Cortex of kidney (tissue), 1 donor: ENCODE measurements at places on chromosomes 6 and 20.

DNA sequence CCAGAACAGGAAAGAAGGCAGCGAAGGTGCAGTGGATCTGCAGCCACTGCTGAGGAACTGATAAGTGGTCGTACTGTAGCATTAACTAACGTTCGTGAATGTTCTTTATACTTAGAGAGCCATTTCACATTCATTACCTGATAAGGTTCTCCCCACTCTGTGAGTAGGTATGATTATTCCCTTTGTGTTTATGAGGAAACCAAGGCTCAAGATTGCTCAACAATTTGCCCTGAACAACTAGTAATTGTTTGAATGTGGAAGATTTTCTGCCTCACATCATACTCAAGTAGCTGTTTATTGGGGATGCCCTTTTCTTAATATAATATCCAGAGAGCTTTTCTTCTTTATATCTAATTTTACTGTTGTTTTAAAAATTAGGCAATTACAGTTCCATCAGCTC lies 24.9 kb upstream of the ELOVL5 start:
- no peak for DNase-seq

- no peak for DNase-seq
These were observed 79.2 kb upstream of the STMND1 start for GRCh38 chr6:17022604-17023003.

- DNase-seq: no peak
These were observed 108.1 kb downstream of the RNF144B start for GRCh38 chr6:18495236-18495635.

- DNase-seq: no peak
These were observed 123.5 kb downstream of the LAMP5 start for GRCh38 chr20:9637889-9638288.

GRCh38 chr6:7073821-7074525 lies 33.8 kb upstream of the RREB1 start:
- no peak for DNase-seq

DNA sequence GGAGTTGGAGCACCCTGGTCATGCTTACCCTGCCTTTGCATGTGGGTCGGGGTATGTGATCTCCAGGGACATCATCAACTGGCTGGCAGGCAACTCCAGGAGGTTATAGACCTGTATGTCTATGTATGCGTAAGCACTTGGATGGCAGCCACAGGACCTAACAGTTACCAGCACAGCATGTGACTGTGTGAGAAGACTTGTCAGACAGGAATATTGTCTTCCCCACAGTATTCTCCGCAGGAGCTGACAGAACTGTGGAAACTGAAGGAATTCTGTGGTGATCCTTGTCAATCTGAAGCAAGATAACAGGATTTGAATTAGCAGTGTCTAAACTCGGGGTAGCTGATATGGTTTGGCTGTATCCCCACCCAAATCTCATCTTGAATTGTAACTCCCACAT lies 59.2 kb downstream of the TMEM244 start:
- no peak for DNase-seq

DNA sequence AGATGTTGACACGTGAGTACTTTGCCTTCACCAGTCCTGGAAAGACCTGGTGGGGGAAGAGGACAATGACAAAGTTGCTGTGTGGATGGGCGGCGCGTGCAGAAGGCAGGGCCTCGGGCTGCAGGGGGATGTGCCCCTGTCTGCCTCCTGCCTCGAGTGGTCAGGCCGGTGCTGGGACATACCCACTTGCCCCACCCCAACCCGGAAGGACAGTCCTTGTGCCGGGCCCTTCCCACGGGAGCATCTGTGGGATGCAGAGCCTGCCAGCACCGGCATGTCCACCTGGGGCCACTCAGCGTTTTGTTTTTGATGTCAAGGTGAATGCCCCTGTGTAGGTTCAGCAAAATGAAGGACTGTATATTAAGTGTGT lies 60.5 kb upstream of the BHLHE23 start:
- DNase-seq: no peak
